ENCODE measurements at places on chromosomes 1 and 21.

- DNase-seq = no peak
Observed at GRCh38 chr21:31410499-31411131, 66.6 kb upstream of the TIAM1 start.

- no peak for DNase-seq
Observed at GRCh38 chr1:174963529-174964125, 36.1 kb upstream of the CACYBP start.

GRCh38 chr21:38416791-38417190 is 81.5 kb downstream of the ERG start:
- no peak for DNase-seq

GRCh38 chr1:71561729-71562128 is 480.9 kb upstream of the ZRANB2 start:
- DNase-seq = no peak
